Liver (tissue), 10 donors: ENCODE measurements at places on chromosomes 1 and 21. TPM values are rescaled to one million over a fixed set of nuclear protein-coding genes. Genes with fewer than 3 reads are reported as not detected.
A peak's percentile ranks its signal among the peaks of the same experiment; 100 is the strongest.

Gene CLCNKA
- polyA plus RNA-seq, result not detected

Gene GOLT1A
- polyA plus RNA-seq, result 80.6 TPM

Gene LCE1C
- polyA plus RNA-seq, result not detected

Gene IFNLR1
- polyA plus RNA-seq, result 2.9 TPM

DNA sequence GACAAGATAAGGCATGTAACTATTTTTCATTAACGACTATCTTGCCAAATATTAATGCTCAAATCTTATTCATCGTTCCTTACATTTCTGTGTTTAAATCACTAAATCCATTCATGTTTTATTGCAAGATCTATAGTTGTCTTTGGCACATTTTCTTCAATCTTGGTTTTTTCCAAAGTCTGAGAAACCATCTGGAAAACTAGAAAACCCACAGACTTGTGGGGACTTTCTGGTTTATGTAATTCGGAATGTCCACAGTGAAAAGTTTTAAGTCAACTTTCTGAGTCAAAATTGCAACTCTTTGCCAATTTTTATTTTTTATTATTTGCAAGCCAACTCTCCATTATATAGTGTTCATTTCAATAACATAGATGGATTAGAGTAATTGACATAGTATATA is 520.8 kb upstream of the ADAMTS5 start:
- no peak for DNase-seq

GRCh38 chr21:38888991-38889561 is 83.3 kb downstream of the ETS2 start:
- DNase-seq, result no peak

DNA sequence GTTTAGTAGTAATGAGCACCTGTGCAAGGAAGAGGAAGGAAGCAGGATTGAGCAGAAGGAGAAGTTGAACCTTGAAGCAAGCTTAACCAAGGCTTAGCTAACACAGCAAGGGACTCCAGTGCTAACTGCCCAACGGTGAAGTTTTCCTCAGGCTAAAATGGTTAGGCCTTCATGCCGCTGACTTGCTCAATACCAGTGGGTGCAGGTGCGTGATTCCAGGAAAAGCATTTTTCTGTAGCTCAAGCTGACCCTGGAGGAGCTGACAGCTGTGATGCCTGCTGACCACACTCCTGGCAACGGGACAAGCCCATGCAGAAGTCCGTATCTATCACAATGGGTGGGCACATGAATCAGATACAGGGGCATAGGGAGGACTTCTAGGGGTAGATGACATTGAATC is 76.5 kb upstream of the FGGY start:
- no peak for DNase-seq

GRCh38 chr1:93474321-93474720 is 26.4 kb downstream of the FNBP1L start:
- DNase-seq, result no peak

- DNase-seq, result no peak
Measured at GRCh38 chr1:160064164-160064563, 5.8 kb downstream of the KCNJ10 start.

DNA sequence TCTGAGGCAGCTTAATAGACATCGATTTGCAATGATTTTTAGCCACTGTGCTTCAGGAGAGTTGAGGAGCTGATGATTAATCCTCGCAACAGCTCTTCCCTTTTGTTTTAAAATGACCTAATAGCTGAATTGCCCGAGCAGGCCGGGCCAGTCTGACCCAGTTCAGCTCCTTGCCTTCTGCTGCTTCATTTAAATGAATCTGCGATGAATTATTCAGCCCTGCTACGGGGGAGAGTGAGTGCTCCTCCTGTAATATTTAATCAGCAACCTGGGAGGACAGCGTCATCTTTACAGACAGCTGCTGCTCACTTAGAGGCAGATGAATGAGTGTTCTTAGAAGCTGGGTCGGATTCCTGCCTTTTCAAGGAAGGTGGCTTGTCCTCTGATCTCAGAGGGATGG is 325.1 kb downstream of the CAMTA1 start:
- DNase-seq, result no peak

DNA sequence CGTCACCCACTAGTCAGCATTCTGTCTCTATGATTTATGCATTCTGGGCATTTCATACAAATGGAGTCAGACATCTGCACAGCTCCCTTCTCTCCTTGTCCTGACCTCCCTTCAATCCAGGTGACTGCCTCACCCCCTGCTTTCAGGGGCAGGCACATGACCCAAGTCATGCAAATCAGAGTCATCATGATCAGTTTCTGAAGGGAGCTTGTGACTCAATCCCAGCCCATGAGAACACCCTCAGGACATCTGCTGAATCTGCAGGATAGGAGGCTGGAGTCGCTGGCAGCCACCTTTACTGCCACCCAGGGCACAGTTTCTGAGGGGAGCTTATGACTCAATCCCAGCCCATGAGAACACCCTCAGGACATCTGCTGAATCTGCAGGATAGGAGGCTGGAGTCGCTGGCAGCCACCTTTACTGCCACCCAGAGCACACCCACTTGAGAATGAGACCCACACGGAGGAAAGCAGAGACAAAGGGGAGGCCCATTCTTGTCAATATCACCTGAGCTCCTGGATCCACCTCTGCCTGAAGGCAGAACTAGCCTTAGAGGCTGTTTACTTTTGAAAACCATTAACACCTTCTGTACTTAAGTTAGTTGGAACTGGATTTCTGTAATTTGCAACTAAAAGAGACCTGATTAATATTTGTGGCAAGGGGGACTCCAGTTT is 62.3 kb upstream of the SLC25A33 start:
- no peak for DNase-seq

DNA sequence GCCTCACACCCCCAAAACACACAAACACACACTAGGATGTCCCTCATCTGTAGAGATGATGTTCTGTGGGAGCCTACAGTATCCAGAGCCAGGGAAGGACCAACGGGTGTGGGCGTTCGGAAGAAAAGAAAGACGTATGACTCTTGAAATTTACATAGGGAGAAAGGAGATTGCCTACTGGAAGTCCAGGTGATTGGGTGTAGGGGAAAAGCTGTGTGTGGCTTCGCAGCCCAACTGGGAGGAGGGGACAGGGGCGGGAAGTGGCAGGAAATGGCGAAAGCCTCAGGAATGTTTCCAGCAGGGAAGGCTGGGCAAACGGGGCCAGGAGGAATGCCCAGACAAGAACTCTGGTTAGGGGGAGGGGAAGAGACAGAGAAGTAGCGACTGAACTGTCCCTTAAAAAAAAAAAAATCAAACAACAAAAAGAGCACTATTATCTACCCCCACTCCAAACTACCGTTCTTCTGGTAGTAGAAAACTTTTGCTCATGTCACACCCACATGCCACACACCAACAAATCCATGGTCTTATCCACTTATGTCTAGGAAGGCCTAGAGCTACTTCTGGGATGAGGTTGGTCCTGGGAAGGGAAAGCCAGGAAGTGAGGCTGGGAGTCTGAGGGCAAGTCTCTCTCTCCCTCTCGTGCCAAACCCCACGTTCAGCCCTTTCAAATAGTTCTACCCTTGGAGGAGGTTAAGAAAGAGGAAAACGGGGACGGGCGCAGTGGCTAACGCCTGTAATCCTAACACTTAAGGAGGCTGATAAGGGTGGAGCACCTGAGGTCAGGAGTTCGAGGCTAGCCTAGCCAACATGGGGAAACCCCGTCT is 1.8 kb upstream of the CKS1B start:
- peak; percentile 59 for DNase-seq
